ENCODE measurements at places on chromosomes 16 and 17. TPM values are rescaled to one million over a fixed set of nuclear protein-coding genes. Genes with fewer than 3 reads are reported as not detected.

- H3K36me3 ChIP-seq: no peaks in the 10 kb centered on the region
- no peak overlapping the region for H3K4me3 ChIP-seq
- no peak overlapping the region for H3K27ac ChIP-seq
- H3K27me3 ChIP-seq: no peaks in the 10 kb centered on the region
- no peak for DNase-seq
Observed at GRCh38 chr17:841313-841712, 59.2 kb downstream of the MRM3 start.

DNA sequence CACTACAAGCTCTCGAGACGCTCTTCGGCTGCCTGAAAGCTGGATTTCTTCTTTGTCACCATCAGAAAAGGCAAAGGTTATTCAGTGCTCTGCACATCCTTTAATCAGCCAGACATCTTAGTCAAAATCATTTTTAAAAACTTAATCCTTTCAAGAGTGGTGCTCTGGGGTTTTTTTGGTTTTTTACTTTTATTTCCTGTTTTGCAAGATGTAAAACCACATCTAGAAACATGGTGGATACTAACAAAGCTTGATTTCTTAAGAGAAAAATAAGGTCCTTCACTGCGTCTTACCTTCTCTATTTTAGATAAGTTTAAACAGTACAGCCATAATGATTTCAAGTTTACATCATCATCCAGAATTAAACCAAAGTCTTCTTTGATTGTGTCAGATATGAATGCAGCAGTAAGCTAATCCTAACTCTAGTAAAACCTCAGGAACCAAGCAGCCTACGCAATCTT is 6.3 kb downstream of the ANKRD11 start:
- H3K27ac ChIP-seq: no peak overlapping the region
- H3K27me3 ChIP-seq: no peaks in the 10 kb centered on the region
- no peak for DNase-seq

- no peak overlapping the region for H3K27ac ChIP-seq
- no peak overlapping the region for H3K4me3 ChIP-seq
- H3K36me3 ChIP-seq: no peaks in the 10 kb centered on the region
- DNase-seq: no peak
- H3K27me3 ChIP-seq: no peaks in the 10 kb centered on the region
Observed at GRCh38 chr17:8724451-8724850, 20.2 kb downstream of the CCDC42 start.

- no peaks in the 10 kb centered on the region for H3K36me3 ChIP-seq
- no peaks in the 10 kb centered on the region for H3K4me1 ChIP-seq
- H3K4me3 ChIP-seq: no peak overlapping the region
- H3K27ac ChIP-seq: no peak overlapping the region
Observed at GRCh38 chr17:4582691-4583090, 1.6 kb upstream of the SMTNL2 start.

DNA sequence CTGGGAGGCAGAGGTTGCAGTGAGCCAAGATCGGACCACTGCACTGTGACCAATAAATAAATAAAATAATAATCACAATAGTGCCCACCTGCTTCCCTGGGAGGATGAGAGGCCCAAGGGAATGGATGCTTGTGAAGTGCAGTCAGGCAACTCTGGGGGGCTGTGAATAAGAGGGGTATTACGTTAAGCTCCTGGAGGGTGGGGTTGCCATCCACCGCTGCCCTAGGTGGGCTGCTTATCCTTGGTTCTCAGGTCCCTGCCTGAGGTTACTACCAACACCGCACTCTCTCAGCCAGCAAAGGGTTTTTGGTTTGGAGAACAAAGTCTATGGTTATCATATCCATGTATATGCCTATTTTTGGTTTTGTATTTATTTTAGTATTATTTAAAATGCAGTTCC is 48.6 kb upstream of the CBFA2T3 start:
- H3K36me3 ChIP-seq: no peaks in the 10 kb centered on the region
- DNase-seq: no peak
- no peak overlapping the region for H3K27ac ChIP-seq
- H3K27me3 ChIP-seq: no peaks in the 10 kb centered on the region

- no peaks in the 10 kb centered on the region for H3K27me3 ChIP-seq
- no peak overlapping the region for H3K4me3 ChIP-seq
- H3K36me3 ChIP-seq: no peaks in the 10 kb centered on the region
- no peak overlapping the region for H3K27ac ChIP-seq
- peak; percentile 35 for DNase-seq
Observed at GRCh38 chr17:64400642-64401041, 10.0 kb upstream of the PECAM1 start.

DNA sequence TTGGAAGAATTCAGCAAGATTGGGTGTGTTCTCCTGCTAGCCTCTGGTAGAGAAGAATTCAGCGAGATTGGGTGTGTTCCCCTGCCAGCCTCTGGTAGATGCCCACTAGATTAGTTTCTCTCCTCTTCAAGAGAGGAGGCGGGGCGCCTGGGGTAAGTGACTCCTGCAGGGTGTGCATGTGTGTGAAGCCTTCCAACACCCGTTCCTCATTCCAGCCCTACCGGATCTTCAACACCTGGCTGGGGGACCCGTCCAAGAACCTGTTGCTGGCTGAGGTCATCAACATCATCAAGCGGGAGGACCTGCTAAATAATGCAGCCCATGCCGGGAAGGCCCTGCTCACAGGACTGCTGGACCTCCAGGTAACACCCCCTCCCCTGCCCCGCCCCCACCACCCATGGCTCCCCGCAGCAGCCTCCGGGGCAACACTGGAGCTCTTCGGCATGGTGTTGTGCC is 21.3 kb downstream of the TMEM186 start:
- H3K27ac ChIP-seq: no peak overlapping the region
- no peaks in the 10 kb centered on the region for H3K27me3 ChIP-seq
- H3K36me3 ChIP-seq: no peaks in the 10 kb centered on the region
- H3K4me1 ChIP-seq: no peaks in the 10 kb centered on the region
- DNase-seq: no peak
- no peak overlapping the region for H3K4me3 ChIP-seq

DNA sequence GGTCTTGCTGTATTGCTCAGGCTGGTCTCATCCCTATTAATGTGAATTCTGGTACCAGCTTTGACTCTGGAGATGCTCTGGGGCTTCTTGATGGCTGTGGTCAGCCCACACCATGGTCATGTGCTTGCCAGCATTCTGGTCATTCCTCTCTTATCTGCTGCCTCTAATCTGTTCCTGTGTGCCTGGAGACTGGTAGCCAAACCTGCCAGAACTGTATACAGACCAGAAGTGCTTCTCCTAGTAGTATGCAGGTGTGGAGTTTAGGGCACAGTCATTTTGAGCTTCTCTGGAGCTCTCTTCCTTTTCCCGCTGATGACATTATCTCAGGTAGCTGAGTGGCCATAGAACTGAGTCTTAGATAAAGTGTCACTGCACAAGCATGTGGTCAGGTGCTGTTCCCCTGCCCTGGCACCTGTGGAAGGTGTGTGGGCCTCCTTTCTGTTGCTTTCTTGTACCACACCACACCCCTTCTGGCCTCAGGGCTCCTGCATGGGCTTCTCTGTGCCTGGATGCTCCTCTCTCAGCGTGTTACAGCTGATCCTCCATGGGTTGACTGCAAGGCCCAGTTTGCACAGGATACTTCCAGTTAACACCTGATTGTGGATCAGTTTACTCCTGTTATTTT is 162.7 kb downstream of the SPECC1 start:
- DNase-seq: no peak
- H3K36me3 ChIP-seq: no peaks in the 10 kb centered on the region
- no peak overlapping the region for H3K4me3 ChIP-seq
- peaks cover 1% of the 10 kb centered on the region for H3K4me1 ChIP-seq

GRCh38 chr16:68083861-68084503 is 1.2 kb upstream of the NFATC3 start:
- H3K4me3 ChIP-seq: peak overlapping the region; percentile 49
- H3K27ac ChIP-seq: peak overlapping the region; percentile 93
- no peaks in the 10 kb centered on the region for H3K4me1 ChIP-seq
- no peak for DNase-seq
- no peaks in the 10 kb centered on the region for H3K36me3 ChIP-seq

GRCh38 chr16:3731126-3731935 is 14.0 kb upstream of the TRAP1 start:
- no peak overlapping the region for H3K27ac ChIP-seq
- H3K4me1 ChIP-seq: no peaks in the 10 kb centered on the region
- no peaks in the 10 kb centered on the region for H3K36me3 ChIP-seq
- no peak overlapping the region for H3K4me3 ChIP-seq
- no peaks in the 10 kb centered on the region for H3K27me3 ChIP-seq

- no peaks in the 10 kb centered on the region for H3K27me3 ChIP-seq
- H3K36me3 ChIP-seq: no peaks in the 10 kb centered on the region
- no peak for DNase-seq
- no peak overlapping the region for H3K4me3 ChIP-seq
- no peak overlapping the region for H3K27ac ChIP-seq
Observed at GRCh38 chr16:52748741-52749140, 201.8 kb upstream of the TOX3 start.

GRCh38 chr16:80163339-80163738 is 377.5 kb upstream of the DYNLRB2 start:
- no peak overlapping the region for H3K27ac ChIP-seq
- H3K4me3 ChIP-seq: no peak overlapping the region
- DNase-seq: no peak
- no peaks in the 10 kb centered on the region for H3K4me1 ChIP-seq
- H3K36me3 ChIP-seq: no peaks in the 10 kb centered on the region

DNA sequence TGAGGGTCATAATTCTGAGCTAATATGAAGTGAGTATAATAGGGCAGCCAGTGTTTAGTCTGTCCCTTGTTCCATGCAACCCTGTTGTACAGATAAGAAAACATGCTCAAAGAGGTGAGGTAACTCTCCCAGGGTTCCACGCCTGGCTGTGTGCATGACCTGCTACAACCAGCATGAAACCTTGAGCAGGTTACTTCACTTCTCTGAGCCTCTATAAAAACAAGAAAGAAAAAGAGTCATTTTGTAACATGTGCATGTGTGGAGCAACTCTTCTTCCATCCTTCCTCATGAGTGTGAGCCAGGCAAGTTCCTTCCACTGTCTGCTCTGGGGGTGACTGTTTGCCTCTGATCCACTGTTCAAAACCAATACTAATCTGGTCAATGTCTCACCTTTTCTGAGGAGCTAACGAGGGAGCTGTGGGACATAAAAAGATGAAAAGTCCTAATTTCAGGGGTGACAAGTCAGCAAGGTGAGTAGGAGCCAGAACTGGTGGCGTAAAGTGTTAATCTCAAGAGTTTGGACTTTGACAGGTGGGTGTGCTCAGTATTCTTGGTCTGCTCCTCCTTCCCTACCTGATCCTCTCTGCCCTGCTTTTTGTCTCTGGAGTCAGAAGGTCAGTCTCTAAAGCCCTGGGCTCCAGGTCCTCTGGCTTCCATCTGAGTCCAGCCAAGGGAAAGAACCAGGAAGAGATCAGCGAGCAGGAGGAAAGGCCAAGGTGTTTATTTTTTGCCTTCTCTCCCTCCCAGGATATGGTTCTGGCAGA is 21.5 kb downstream of the GFOD2 start:
- H3K4me1 ChIP-seq: no peaks in the 10 kb centered on the region
- H3K27me3 ChIP-seq: no peaks in the 10 kb centered on the region
- H3K36me3 ChIP-seq: no peaks in the 10 kb centered on the region
- DNase-seq: no peak

GRCh38 chr17:43901861-43902589 is 5.3 kb downstream of the MPP2 start:
- no peak overlapping the region for H3K27ac ChIP-seq
- no peaks in the 10 kb centered on the region for H3K36me3 ChIP-seq
- no peaks in the 10 kb centered on the region for H3K4me1 ChIP-seq
- no peak overlapping the region for H3K4me3 ChIP-seq

GRCh38 chr16:78196502-78196901 is 97.0 kb downstream of the WWOX start:
- no peaks in the 10 kb centered on the region for H3K4me1 ChIP-seq
- H3K27me3 ChIP-seq: no peaks in the 10 kb centered on the region
- no peak overlapping the region for H3K27ac ChIP-seq
- no peak for DNase-seq
- no peak overlapping the region for H3K4me3 ChIP-seq
- H3K36me3 ChIP-seq: no peaks in the 10 kb centered on the region

DNA sequence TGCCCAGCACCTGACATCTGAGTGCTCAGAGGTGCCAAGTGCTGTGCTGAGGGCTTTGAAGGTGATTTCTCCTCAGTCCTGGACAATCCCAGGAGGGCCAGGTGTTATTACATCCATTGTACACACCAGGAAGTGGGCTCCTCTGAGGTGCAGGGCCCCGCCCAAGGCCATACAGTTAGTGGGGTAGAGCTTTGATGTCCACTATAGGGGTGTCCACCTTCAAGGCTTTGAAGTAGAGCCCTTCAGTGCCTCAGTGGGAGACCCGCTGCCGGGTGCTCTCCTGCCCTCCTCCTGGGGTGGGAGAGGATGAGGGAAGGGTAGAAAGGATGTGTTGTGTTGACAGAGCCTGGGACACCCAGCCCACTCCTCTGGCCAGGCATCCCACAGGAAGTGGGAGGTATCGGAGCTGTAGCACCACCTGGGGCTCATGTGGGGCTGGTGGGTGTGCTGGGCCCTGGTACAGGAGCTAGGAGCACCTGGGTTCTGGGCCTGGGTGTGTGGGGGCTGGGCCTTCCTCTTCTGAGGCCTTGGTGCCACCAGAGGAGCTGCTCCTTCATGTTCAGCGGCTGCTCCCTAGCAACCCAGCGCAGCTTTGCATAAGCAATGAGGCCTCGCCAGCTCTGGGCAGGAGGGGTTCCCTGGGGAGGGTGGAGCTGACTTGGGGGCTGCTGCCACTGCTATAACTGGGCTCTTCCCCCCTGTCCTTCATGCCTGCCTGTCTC is 7.4 kb downstream of the LASP1 start:
- H3K36me3 ChIP-seq: no peaks in the 10 kb centered on the region
- no peak overlapping the region for H3K4me3 ChIP-seq
- no peaks in the 10 kb centered on the region for H3K27me3 ChIP-seq
- H3K27ac ChIP-seq: no peak overlapping the region

UBFD1 gene
- 55.4 TPM for total RNA-seq

SLC5A11 gene
- not detected for total RNA-seq

PRSS53 gene
- total RNA-seq: 2.4 TPM

DNASE1L2 gene
- 1.1 TPM for total RNA-seq

TMEM106A gene
- 37.2 TPM for total RNA-seq

PFN1 gene
- 440 TPM for total RNA-seq

TMEM107 gene
- 12.3 TPM for total RNA-seq

MSLN gene
- total RNA-seq: 0.33 TPM

OR1E2 gene
- not detected for total RNA-seq

MRPL28 gene
- total RNA-seq: 38.0 TPM

CLN3 gene
- 15.6 TPM for total RNA-seq

MYH8 gene
- total RNA-seq: not detected
